ENCODE measurements at places on chromosomes 12 and 14. TPM values are rescaled to one million over a fixed set of nuclear protein-coding genes. Genes with fewer than 3 reads are reported as not detected.

Gene VSIG10
- total RNA-seq = 27.1 TPM

Gene SLC6A13
- total RNA-seq = not detected

Gene STXBP6
- 1.2 TPM for total RNA-seq

Gene CATSPERB
- not detected for total RNA-seq

Gene CLEC4D
- not detected for total RNA-seq

Gene MYF5
- not detected for total RNA-seq

Gene KRT82
- total RNA-seq = not detected

Gene TMEM229B
- 1.8 TPM for total RNA-seq

Gene CLMN
- 3.1 TPM for total RNA-seq

Gene DBX2
- total RNA-seq = not detected

Gene PGF
- 30.1 TPM for total RNA-seq

Gene FAIM2
- total RNA-seq = 3.0 TPM

Gene LRRC43
- 1.0 TPM for total RNA-seq

Gene IL31
- not detected for total RNA-seq

Gene MUCL1
- total RNA-seq = not detected

Gene TMEM19
- total RNA-seq = 35.5 TPM

Gene NOS1
- not detected for total RNA-seq

Gene GALNT16
- total RNA-seq = 7.0 TPM

Gene GSG1
- not detected for total RNA-seq

Gene HCAR2
- total RNA-seq = not detected

Gene GLIPR1L1
- not detected for total RNA-seq

Gene TSPAN19
- not detected for total RNA-seq

Gene CHD8
- 57.4 TPM for total RNA-seq

Gene LYZ
- total RNA-seq = not detected

Gene BHLHE41
- 1.7 TPM for total RNA-seq

Gene LHX5
- total RNA-seq = not detected

Gene SERPINA1
- 15.8 TPM for total RNA-seq

Gene AICDA
- not detected for total RNA-seq

Gene TAS2R10
- total RNA-seq = 2.9 TPM
